ENCODE measurements at places on chromosomes 12 and 14.

DNA sequence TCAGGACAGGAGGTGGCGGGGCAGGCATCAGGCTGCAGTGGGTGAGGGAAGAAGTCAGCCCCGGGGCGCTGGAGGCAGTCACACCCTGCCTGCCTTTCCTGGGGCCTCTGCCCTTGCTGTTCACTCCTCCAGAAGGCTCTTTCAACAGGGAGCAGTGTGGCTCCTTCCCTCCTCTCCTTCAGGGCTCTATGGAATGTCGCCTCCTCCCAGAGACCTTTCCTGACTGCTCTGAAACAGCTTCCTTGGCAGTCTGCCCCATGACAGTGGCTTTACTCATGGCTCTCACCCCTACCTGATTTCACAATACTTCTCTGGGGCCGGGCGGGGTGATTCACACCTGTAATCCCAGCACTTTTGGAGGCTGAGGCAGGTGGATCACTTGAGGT is 7.1 kb downstream of the RHOF start:
- peak; percentile 99 for DNase-seq

DNA sequence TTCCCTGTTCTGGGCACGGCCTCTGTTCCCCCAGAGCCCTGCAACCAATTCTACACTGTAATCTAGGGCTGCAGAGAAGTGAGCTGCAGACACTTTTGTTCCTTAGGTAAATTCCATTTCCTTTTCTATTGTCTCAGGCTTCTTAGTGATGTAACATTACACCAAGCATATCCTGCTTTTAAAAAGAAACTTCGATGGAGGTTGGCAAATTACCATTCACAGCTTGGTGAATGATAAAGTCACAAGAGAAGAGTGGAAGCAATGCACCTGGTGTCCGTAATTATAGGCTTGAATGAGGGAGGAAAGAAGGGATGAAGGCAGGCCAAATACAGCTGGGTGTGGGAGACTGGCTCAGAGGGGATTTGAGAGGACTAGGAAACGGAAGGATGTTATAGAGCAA is 68.6 kb downstream of the PPM1A start:
- no peak for DNase-seq

DNA sequence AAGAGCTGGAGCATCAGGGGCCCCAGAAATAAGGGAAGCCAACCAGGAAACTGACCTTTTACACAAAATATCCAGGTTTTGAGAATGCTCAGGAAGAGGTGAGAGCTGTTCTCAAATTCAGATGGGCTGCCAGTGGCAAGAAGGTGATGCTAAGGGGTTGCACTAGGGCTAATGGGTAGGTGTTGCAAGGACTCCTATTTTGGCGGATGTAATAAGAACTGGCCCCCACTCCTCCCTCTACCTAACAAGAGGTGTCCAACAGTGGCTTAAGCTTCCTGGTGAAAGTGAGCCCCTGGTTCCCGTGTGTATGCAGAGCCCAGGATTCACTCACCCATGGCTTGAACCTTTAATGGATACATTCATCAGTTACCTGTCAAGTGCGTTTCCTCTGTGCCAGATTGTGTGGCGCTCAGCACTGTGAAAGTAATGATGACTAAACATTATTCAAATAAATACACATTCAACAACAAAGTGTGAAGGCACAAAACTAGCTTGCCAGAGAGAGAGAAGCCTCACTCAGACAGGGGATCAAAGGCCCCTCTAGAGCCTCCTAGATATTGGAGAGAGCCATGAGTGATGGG is 705 bp upstream of the CHGA start:
- DNase-seq = no peak

GRCh38 chr14:53306911-53307310 is 153.8 kb upstream of the DDHD1 start:
- DNase-seq = no peak

GRCh38 chr12:103840462-103840875 is 565 bp downstream of the NT5DC3 start:
- no peak for DNase-seq

- DNase-seq = no peak
These were observed 8.9 kb downstream of the VAMP1 start for GRCh38 chr12:6461401-6462233.

GRCh38 chr14:22213120-22213519 is 375.9 kb downstream of the DAD1 start:
- DNase-seq = no peak

- DNase-seq = no peak
These were observed 185.3 kb downstream of the TSPAN9 start for GRCh38 chr12:3262470-3262869.

GRCh38 chr14:92103363-92103989 is 2.9 kb downstream of the ATXN3 start:
- peak; percentile 38 for DNase-seq

DNA sequence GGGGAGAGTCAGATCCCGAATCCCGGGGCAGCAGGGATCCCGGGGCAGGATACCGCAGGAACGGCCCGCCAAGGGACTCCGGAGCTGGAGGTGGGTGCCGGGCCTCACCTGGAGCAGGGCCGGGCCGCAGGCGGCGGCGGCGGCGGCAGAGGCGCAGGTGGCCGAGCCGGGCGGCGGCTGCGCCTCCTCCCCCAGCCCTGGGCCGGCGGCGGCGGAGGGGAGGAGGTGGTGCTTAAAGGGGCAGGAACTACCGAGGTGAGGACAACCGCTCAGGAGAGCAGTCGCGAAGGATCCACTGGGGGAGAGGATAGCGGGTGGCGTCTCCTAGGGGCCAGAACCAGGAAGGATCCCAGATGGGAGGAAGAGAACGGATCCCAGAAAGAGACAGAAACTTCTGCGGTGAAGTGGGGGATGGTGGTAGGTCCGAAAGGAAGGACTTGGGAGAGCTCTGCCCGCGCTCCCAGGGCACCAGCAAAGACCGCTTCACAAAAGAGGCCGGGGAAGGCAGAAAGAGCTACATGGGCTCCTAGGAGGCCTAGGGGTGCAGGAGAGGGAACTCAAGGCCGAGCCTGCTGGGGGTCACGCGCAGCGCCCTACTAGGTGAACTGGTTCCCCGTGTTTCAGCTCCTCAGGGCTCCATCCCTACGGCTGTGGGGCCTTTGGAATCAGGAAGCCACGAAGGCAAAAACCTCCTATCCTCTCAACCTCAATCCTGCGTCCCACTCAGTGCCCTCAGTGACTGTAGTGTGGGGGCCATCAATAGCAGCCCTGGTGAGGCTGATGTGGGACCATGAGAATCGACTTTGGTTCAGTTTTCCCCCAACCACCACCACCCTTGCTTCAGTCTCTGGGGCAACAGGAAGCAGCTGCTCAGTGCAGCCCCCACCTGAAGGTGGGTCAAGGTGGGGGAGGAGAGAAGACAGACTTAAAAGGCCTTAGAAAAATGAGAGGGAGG is 5.0 kb upstream of the BAZ2A start:
- peak; percentile 94 for DNase-seq

GRCh38 chr12:47554046-47554653 is 151.7 kb downstream of the RPAP3 start:
- DNase-seq = no peak

DNA sequence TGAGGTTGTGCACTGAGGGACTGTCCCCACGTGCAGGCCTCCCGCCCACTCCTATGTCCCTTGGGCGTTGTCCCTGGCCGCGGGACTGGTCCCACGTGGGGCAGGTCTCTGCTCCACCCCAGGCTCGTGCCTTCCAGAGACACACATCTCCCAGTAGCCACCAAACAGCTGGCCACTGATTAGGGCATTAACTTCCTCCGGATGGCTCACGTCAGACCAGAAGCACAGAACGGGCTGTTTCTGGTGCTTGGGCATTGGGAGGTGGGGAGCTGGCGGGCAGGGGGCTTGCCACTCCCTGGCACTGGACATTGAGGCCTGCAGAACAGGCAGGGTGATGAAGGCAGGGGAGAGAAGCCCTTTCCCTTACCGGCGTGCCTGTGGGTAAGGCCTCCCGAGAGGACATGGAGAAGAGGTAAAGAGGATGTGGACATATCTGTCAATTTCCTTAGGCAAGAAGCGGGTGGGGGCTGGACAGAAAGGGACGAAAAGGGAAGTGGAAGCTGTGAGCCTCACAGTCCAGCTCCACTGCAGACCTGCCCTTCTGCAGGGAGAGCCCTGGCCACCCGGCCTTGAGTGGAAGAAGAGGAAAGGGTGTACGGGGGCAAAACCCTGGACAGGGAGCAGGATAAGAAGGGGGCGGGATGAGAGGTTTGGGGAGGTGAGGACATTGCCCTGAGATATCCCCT is 101.2 kb downstream of the NINJ2 start:
- no peak for DNase-seq

DNA sequence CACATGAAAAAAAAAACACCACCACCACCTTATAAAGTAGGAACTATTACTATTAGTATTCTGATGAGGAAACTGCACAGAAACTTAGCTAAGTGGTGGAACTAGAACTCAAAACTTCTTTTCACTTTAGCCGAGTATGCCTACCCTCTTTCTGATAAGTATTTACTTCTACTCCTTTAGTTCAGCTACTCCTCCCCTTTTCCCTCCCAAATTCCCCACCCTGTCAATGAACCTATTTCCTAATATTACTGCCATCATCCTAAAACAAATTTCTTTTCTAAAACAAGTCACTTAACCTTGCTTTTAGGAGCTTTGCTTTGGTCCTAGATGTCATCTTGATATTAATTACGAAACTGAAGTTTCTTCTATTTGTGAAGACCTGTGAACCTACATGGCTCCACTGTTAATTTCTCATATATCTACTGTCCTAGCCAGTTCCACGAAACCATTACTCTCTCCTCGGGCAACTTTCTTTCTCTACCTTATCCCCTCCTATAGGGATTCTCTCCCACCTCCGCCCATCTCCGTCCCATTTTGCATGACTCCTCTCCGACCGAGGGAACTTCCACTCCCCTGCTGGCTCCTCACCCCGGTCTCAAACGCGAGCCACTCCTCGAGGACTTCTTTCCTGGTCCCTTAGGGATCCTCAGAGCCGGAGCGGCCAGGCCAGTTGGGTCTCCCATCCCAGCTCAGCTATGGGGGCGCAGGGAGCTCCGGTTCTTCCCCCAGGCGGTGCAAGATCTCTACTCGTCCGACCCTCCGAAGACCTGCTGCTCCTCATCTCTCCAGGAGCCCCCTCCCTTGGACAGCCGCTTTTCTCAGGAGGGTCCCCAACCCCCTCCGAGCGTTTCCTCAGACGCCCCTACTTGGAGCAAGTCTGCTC is 1.1 kb downstream of the NUMB start:
- peak; percentile 45 for DNase-seq

GRCh38 chr12:66087365-66087943 is 43.1 kb downstream of the LLPH start:
- peak; percentile 75 for DNase-seq

DNA sequence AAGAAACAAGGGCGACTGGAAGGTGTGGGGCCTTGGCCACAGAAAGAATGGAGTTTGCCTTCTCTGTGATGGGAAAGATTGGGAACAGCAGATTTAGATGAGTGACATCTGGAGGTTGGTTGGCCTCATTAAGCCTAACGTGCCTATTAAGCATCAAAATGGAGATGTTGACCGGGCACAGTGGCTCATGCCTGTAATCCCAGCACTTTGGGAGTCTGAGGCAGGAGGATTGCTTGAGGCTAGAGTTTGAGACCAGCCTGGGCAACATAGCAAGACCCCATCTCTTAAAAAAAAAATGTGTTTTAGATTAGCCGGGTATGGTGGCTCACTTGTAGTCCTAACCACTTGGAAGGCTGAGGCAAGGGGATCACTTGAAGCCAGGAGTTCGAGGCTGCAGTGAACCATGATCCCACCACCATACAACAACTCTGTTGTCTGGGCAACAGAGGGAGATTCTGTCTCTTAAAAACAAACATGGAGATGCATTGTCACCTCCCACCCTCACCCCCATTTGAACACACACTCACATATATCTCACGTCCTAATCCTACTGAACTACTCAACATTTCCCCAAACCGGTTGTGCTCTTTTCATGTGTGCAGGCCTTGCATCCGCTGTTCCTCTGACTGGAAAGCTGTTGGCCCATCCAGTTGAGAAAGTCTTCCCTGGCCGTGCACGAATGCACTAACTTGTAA is 172.1 kb downstream of the ETV6 start:
- DNase-seq = no peak

GRCh38 chr12:92149563-92149962 is 3.9 kb upstream of the BTG1 start:
- DNase-seq = no peak
